Cortex of kidney (tissue), 1 donor: ENCODE measurements at places on chromosomes 13 and 19.

DNA sequence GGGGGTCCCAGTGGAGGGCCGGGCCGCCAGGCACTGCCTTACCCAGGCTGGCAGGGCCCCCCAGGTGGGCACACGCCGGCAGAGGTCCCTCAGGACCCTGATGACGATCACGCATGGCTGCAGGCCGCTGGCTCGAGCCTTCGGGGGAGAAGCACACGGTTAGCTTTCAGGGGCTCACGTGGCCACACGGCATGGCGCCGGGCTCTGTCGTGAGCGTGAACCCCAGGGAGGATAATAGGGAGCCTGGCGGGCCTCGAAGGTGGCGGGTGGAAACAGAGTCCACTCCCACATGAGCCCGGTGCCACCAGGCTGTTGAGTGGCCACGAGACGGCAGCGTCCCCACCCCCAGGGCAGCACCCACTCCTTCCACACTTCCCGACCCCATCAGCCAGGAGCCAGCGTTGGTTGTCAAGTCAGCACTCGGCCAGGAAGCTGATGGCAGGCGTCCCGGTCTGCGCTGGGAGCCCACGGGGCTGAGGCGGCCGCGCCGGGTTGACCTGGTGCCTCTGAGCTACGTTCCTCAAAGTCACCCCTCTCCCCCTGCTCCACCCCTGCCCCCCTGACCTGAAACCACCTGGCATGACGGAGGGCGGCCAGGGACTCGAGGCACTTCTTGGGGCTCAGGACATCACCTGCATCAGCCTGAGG lies 24.7 kb upstream of the MATK start:
- DNase-seq, result no peak

- DNase-seq, result no peak
Measured at GRCh38 chr19:42161616-42162263, 29.5 kb upstream of the POU2F2 start.

GRCh38 chr13:79398127-79398526 lies 7.9 kb downstream of the RBM26 start:
- no peak for DNase-seq

GRCh38 chr19:6531163-6531955 lies 533 bp downstream of the TNFSF9 start:
- no peak for DNase-seq

GRCh38 chr19:7904074-7905020 lies 670 bp downstream of the MAP2K7 start:
- DNase-seq, result no peak

DNA sequence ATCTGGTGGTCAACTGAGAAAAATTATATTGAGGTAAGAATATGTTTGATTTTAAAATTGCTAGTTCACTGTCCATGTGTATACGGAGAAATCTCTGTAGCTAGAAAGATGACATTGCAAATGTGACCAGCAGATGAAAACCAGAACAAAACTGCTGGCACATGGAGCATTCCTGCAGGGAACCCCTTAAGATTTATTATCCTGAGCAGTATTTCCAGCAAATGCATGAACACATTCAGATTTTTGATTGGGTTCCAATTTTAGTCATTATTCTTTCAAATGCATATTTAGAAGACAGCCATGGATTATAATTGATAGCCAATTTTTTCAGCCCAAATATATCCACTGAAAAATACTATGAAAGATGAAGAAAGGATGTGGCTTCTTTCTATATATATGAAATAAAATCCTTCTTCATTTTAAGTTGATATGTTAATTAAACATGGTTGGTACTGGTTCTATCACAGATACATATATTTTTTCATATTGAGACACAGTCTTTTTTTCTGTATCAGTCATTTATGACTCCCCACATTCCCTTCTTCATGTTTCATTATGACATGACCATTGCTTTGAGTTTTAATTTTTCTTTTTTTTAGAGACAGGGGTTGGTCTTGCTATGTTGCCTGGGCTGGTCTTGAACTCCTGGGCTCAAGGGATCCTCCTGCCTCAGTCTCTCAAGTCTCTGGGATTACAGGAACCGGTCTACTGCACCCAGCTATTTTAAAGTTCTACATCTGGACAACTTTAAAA lies 376.5 kb downstream of the KLF12 start:
- DNase-seq, result no peak

GRCh38 chr19:30208436-30209060 lies 163.6 kb upstream of the ZNF536 start:
- no peak for DNase-seq

DNA sequence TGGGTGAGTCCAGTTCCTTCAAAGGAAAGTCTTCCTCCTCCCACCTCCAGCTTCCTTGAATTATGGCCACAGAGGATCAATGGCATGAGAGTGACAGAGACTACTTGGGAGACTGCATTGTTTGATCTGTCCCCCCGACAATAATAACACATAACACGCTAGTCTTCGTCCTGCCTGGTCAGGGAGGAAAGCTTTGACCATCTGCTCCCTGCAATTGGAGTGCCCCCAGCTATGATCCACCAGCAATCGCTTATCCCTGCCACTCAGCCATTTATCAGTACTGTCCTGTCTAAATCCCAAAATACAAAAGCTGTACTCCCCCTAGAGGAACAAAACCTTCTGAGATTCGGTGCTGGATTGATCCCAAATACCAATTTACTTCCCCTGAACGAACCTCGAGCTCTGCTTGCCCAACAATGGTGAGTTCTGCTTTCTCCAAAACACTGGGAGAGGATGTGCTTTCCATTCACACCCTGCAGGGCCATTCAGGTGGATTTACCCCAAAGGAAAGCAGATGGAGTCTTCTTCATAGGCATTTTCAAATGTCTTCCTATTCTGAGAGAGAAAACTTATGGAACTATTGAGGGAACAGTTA lies 466.7 kb downstream of the TSHZ3 start:
- no peak for DNase-seq

- no peak for DNase-seq
Measured at GRCh38 chr19:40056505-40056904, 474 bp upstream of the ZNF780B start.

GRCh38 chr19:10815007-10815536 lies 20.9 kb downstream of the TMED1 start:
- no peak for DNase-seq

DNA sequence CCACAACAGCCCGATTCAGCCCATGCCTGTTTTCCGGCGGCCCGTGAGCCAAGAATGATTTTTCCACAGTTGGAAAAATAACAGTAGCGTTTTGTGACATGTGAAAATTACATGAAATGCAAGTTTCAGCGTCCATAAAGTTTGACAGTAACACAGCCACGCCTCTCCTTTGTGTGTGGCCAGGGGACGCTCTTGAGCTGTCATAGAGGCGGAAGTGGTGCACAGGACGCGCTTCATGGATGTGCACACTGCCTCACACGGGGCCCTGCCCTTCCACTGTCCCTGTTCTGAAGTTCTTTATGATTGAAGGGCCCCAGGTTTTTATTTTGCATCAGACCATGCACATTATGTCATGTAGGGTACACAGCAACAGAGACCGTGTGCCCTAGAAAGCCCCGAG lies 12.4 kb upstream of the ELAVL1 start:
- no peak for DNase-seq

DNA sequence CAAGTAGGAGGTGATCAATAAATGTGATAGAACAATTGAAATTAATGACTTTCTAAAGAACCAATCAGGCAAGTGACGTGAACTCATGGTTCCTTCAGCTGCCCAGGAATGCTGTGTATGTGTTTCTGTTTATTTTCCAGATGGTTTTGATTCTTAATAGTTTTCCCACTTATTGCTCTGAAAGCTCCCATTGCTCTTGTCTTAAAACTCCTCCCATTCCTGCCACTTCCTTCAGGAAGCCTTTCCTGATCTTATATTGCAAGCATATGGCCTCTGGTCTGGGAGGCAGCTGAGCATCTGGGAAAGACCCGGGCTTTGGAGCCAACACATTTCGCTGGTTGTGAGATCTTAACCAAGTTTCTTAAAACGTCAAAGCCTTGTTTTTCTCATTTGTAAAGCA lies 17.1 kb upstream of the LATS2 start:
- no peak for DNase-seq

- DNase-seq, result no peak
Measured at GRCh38 chr13:93290503-93290902, 63.9 kb downstream of the GPC6 start.

GRCh38 chr13:110643768-110644421 lies 28.6 kb downstream of the NAXD start:
- DNase-seq, result no peak

DNA sequence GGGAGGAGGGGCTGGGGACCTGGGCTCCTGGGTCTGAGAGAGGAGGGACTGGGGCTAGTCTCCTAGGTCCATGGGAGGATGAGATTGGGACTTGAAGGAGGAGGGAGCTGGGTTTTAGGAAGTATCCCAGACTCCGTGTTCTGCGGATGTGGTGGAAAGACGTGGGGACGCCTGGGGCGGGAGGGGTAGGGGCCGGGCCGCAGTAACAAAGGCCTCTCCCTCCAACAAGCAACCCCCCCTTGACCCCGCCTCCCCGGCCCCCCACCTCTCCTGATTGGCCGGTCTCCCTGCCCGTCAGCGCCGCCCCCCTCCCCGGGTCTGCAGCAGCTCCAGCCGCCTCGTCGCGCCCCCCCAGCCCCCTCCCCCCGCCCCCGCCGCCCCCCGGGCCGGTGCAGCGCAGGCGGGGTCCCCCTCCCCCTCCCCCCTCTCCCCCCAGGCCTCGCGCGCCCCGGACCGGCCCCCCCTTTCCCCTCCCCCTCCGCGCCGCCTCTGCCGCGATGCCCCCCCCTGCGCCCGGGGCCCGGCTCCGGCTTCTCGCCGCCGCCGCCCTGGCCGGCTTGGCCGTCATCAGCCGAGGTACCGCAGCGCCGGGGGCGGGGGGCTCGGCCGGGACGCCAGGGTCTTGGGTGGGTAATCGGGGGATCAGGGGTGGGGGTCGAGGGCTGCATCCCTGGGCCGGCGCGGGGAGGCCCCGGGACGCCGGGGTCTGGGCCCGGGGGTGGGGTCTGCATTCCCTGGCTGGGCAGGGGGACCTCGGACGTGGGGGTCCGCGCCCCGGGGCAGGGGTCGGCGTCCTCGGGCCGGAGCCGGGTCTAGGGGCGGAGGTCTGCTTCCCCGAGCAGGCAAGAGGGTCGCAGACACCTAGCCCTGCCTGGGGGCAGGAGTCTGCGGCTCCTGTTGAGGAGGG lies at the start of gene IGLON5:
IGLON5 (plus strand) TSS at position 294 of the 907 bp plus-strand sequence; CDS start at position 498, 204 bp downstream.
- DNase-seq, result no peak

- no peak for DNase-seq
Measured at GRCh38 chr13:77660841-77661250, 36.6 kb upstream of the SLAIN1 start.

DNA sequence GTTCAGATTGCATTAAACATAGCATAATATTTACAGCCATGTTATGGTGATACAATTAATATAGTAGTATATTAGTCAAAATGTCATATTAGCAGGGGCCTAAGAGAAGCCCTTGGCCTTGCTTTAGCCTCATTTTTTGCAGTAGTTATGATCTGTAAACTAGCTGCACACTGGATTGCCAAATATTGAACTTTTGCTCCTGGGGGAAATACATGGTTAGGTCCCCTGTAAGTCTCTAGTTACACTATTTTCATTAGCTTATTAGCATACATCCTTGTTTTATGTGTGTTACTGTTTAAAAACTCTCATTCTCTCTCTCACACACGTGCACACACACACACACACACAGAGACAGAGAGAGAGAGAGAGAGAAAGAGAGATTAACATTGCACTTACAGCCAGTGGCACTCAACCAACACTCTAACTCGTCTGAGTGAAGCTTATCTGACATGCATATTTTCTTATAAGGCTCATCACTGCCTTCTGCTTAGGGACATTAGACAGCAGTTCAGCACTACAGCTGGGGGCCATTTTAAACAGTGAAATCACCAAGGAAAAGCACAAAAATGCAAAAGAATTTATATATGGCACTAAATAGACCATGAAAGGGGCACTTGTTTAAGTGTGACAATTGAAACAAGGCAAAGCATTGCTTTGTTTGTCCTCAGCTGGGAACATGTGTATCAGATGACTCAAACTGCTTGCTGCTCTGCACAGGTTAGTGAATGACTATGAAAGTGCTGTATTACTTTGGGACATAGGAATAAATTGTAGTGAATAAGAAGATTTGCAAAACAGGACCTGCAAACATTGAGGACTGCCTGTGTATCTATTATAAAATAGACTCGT lies 278.7 kb downstream of the GPC6 start:
- DNase-seq, result no peak

GRCh38 chr19:4744451-4745174 lies 21.0 kb upstream of the DPP9 start:
- DNase-seq, result no peak

- no peak for DNase-seq
Measured at GRCh38 chr13:20145521-20145920, 15.3 kb downstream of the GJA3 start.

DNA sequence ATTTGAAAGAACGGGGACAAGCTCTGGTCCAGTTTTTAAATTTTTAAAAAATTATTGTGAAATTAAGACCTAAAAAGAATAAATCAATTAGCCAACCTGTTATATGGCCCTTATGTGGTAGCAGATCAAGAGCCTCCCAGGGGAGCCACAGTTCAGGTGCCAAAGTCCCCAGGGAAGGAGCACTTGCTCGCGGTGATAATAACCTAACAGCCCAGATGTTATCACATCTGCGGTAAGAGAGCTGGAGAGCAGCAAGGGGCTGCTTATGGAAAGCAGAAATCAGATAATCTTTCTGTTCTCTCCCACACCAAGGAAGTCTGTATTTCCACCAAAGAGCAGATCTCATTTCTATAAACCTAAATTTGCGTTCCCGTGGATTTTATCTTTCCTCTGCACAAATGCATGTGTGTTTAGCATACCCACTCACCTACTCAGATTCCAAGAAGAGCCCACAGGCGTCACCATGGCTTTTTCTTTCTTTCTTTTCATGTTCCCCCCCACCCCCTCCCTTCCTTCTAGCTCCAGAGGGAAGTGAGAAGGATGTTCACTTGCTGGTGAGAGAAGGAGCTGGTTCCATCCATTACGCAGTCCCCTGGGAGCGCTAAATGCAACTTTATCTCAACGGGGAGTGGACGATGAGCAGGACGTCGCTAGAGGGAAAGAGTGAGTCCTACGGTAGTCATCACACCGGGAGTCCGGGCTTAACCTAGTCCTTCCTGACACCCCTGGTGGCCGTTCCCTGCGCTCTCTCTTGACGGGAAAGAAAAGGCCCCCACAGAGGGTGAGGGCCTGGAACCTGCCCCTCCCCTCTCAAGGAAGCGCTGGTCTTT lies 1.6 kb upstream of the POU4F1 start:
- no peak for DNase-seq

- no peak for DNase-seq
Measured at GRCh38 chr19:33366127-33366526, 7.4 kb upstream of the CEBPG start.
